ENCODE measurements at places on chromosomes 6 and 20.

GRCh38 chr6:113488812-113489685, 368.1 kb upstream of the MARCKS start:
- no peak for DNase-seq

DNA sequence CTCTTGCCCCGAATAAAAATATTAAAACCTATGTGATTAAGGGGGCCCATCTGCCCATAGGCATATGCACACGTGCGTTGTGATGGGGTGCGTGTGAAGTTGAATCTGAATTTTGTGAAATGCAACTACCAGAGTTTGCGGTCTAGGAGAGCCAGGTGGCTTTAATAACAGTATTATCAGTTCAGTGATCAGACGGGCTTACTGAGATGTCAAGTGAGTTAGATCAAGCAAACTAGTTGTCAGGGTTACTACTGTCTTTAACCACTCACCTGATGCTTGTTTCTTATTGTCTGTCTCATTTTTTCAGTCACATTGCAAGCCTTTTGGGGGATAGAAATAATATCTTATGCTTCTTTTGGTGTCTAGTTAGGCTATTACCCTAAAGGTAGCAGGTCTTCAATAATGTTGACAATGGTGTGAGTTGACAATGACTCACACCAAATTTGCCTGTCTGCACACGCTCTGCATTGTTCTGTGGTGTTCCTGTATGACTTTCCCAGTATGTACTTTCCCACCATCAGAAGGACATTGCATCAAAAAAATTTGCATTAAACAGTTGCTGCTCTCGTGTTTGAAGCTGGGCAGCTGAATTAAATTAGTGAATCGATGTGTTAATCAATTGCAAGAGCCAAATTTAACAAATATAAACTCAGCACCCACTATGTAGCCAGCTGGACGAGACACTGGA, 103.1 kb upstream of the NAA20 start:
- DNase-seq = peak; percentile 31

DNA sequence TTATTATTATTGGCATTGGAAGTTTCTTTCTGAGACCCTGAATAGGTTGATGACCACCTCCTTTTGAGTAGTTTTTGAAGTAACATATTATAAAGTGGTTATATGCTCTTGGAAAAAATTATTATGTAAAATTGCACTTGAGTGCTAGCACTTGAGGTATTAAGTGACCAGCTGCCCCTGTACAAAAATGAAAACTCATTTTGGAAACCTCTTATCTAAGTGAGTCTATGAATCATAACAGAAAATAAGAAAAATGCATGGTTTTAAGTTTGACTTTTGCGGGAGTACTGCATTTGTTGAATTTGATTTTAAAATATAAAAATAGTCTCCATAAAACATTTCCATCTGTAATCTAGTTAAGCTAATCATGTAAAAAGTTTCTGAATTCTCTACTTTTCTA, 248.3 kb downstream of the TMEM242 start:
- DNase-seq = no peak

GRCh38 chr6:140202964-140203515, 828.6 kb upstream of the CITED2 start:
- no peak for DNase-seq

DNA sequence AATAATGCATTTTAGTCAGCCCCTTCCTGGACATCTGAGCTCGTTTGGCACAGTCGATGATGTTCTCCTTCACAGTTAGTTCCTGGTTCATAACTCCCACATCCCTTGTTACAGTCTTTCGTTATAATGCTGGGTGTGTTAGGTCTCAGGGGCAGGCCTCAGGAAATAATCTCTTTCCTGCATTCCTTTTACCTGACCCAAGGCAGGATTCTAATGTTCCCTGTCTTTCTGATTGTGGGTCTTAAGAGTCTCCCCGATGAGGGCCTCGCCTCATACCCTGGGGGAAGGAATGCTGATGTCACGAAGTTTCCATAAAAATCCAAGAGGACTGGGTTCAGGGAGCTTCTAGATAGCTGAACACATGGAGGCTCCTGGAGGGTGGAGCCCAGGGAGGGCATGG, 104.0 kb upstream of the CARMIL1 start:
- DNase-seq = no peak

DNA sequence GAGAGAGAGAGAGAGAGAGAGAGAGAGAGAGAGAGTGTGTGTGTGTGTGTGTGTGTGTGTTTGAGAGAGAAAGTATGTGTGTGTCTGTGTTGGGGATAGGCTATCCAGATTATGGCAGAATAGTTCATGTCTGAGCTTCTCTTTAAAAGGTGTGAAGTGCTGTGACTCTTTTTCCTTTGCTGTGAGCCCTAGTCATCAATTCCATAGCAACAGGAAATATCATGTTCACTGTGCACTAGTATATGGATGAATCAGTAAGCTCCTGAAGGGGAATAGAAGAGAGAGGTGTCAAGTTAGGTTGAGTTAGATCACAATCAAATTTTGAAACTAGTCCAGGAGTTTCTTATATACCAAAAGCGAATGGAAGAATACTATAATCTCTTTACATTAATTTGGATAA, 318.7 kb downstream of the RFPL4B start:
- DNase-seq = no peak

GRCh38 chr6:90272895-90273294, 23.7 kb downstream of the BACH2 start:
- DNase-seq = no peak

GRCh38 chr6:112281821-112282615, 27.7 kb upstream of the LAMA4 start:
- DNase-seq = peak; percentile 61

- DNase-seq = no peak
These were observed 284.0 kb downstream of the PHF3 start for GRCh38 chr6:63919556-63920110.

- DNase-seq = no peak
These were observed 246.0 kb upstream of the FLRT3 start for GRCh38 chr20:14583413-14583812.

DNA sequence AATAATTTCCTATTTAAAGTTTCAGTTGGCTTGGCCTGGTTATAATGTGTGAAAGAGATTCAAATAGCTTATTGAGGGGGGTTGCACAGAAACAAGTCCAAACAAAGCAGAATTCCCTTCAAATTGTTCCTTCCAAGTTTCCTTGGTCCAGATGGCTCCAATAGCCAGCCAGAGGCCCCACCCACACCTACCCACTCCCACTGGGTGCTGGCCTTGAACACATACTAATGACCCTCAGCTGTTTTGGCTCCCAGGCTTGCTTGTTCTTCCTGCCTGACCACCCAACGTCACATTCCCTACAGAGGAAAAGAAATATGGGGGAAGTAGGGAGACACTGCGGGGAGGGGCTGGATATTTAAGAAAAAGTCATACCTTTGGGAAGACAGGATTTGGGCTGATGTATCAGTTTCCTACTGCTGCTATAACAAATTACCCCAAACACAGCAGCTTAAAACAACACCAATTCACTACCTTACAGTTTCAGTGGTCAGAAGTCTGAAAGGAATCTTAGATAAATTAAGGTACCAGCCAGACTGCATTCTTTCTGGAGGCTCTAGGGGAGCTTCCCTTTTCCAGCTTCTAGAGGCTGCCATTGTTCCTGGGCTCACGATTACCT, 95.7 kb downstream of the COL21A1 start:
- DNase-seq = no peak

DNA sequence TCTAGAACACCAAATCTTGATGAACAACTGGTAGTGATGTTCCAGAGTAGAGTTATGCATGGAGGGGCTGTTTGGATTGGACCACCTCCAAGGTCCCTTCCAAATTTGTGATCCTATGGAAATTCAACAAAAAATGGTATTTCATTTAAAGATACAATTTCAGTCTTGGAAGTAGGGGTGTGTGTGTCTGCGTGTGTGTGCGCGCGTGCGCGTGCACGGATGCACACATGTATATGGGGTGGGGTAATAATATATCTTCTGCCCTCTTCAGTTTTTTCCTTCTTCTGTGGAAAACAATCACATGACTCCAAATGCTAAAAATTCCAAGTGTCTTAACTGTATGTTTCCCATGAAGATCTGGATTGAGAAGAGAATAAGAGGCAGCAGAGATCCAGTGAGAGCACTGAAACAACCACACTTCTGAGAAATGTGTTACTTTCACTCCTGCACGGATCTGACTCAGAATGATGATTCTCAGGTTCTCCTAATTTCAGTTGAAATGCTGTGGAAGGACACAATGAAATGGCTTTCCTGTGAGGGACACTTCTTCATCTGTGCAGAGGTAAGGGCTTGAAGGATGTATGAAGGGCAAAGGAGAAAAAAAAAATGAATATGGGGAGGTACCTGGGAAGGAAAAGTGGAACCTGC, 10.6 kb upstream of the IL17F start:
- DNase-seq = no peak

DNA sequence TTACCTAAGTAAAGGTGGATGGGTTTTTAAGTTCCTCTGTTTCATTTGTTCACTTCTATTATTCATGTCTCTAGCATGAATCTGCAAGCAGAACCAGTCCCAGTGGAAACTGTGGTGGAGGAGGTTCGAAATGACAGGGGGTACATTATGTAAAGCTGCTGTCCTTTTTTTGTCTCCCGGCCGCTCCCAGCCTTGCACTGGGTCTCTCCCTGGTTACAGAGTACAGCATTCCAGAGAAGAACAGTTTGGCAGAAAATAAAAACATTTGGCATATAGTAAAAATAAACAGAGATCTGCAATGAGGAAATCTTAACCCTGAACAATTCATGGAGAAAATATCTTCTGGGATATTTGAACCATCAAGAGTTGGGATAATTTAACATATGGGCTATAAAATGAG, 34.6 kb upstream of the TAGAP start:
- DNase-seq = no peak

GRCh38 chr20:44581515-44581914, 864 bp upstream of the PKIG start:
- no peak for DNase-seq
